Activated CD8-positive, alpha-beta memory T cell treated with anti-CD3 and anti-CD28 coated beads for 1 hour (primary cell): ENCODE measurements at places on chromosomes 6 and 20.

GRCh38 chr6:169454204-169454871 is 200.7 kb upstream of the THBS2 start:
- no peak for DNase-seq

DNA sequence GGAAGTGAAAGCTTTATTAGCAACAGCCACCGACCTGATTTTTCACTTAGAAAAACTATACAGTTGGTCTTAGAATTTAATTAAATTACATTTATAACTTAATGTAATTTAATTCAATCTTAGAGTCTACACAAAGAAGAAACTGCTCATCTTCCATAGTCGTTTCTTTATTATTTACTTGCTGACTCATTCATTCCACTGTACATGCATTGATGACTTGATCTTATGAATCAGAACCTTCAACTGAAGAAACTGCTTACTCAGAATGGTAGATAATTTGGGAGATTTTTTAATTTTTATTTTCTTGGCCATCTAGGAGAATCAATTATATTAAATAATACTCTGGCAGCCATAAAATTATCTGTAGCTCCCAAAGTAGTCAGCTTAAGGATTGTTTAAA is 1021.6 kb upstream of the FLRT3 start:
- no peak for DNase-seq

GRCh38 chr20:20373091-20373571 is 5.2 kb downstream of the INSM1 start:
- no peak for DNase-seq

DNA sequence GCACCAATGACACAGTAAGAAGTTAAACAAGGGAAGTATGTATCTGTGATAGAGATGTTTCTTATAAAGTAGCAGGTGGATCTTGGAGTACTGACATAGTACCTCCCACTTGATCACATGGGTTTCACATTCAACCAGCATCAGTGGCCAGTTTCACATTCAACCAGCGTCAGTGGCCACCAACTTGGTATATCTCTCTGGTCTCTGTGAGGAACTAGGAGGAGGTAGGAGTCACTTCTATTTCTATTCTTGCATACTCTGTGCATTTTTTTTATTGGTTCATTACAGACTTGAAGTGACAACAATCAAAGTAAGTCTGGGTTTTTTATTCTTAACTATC is 200.3 kb upstream of the SIM1 start:
- no peak for DNase-seq

GRCh38 chr6:119355157-119355556 is 5.6 kb upstream of the MAN1A1 start:
- DNase-seq: no peak

DNA sequence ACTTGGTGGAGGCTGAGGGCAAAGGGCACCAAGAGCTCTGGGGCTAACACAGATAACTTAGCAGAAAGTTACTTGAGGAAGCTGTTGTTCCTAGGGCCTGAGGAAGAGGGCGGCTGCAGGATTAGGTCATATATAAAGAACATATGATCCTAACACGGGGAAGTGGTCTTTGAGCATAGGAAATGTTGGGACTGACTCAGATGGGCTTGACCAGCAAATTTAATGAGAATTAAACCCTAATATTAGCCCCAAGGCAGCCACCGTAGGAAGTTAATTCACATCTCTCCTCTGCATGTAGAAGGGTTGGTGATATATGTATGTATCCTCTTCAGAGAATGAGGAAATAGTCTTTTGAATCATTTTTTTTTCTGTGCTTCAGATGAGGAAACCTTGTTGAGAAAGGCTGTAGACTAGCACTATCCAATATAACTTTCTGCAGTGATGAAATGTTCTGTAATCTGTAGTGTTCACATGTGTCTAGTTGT is 9.2 kb upstream of the ZBTB9 start:
- no peak for DNase-seq

DNA sequence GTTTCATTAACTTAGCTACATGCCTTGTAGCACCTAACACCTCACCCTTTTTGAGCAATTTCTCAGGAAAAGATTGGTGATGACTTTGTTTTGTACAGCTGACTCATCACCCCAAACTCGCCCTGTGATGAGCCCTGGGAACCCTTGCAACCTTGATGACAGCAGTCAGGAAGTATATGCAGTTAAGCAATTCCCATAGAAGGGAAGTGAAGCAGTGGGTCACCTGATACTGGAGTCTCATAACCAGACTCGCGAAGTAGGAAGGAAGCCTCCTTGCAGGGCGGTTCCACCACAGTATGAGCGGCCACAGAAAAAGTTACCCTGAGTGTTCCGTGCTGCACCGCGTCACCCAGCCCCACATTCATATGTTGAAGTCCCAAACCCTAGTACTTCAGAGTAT is 82.0 kb upstream of the EDN1 start:
- no peak for DNase-seq

GRCh38 chr6:54299542-54300269 is 8.5 kb upstream of the TINAG start:
- no peak for DNase-seq

DNA sequence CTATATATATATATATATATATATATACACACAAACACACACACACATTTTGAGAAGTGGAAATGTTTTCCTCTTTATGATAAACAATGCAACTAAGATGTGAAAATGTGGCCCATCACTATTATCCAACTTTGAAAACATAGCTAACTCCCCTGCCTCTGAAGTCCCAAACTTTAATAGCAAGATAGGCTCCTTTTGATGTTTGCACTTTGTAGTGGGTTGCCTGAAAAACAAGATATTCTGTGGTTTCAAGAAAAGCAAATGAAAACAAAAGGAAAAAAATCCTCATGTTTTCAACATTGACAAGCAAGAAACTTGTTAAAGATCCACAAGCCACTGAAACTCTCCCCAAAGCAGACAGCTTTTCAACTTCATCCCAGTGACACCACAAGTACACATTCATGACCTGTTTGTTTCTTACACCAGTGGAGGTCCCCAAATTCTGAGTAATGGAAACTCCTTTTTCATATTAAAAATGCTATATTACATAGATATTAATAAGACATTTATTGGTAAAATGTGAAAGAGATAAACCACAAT is 90.0 kb downstream of the IPCEF1 start:
- DNase-seq: no peak

DNA sequence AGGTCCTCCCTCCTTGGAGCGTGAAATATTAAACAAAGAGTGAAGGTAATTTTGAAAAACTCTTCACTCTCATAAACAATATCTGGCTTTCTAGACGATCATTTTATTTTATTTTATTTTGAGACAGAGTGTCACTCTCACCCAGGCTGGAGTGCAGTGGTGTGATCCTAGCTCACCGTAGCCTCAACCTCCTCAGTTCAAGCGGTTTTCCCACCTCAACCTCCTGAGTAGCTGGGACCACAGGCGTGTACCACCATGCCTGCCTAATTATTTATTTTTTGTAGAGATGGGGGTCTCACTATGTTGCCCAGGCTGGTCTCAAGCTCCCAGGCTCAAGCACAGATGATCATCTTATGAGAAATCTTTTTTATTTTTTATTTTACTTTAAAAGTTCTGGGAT is 16.4 kb downstream of the ZNF831 start:
- DNase-seq: no peak

DNA sequence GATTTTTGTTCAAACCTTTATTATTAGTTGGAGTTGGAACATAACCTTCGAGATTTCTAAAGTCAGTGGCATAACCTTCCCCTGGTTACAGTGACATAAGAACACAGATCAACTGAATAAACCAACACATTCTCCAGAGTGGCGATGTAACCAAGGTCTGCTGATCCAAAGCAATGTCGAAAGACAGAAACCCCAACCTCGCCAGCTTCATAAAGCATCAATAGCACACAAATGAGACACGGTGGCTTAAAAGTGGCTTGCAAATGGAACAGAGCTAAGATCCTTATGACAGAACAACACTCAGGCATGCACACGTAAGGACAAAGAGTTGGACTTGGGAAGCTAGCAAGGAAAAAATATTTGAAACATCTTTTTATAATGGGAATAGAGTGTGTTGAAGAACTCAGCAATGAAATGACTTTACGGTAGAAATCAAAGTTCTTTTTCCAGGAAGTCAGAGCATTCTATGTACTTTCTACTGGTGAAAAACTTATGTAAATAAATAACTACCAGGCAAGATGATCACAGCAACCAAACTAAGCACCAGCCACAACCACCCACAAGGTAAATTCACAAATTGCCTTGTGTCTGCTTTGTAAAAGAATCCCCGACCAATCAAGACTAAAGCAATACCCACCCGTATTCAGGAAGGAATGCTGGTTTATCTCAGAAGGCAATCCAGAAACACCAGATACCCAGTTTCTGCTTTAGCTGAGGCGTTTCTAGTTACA is 61.0 kb upstream of the NHSL1 start:
- DNase-seq: no peak

GRCh38 chr6:35148167-35148741 is 7.1 kb upstream of the TCP11 start:
- no peak for DNase-seq

DNA sequence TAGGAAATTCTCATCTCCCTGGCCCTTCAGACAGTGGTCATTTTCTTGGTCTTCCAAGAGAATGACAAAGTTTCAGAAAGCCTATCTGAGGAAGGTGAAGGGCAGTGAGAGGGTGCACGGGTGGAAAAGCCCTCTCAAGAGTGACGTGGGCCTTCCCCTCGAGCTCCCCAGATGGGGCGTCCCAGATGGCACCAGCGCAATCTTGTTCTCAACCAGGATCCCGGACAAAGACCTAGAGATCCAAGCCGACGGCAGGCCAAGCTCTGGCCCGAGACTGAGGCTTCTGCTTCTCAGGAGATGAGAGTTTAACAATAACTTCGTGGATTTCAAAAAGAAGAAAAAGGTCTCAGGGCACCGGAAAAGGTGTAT is 797 bp upstream of the ZNF133 start:
- no peak for DNase-seq

DNA sequence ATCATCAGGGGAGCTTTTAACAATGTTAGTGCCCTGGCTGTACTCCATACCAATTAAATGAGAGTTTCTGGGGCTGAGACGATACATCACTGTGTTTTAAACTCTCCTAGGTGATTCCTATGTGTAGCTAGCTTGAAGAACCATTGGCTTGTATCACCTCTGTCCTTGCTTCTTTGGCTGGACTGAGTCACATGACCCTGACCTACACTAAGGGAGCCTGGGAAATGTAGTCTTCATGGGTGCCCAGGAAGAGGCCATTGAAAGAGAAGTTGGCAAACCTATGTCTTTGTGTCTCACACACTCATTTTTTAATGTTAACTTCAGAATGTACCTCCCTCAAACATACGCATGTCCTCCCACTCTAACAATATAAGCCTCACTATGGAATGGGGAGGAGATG is 506.6 kb downstream of the DHX35 start:
- DNase-seq: no peak

- DNase-seq: no peak
Measured at GRCh38 chr6:143236151-143236798, 175.6 kb downstream of the AIG1 start.

- peak; percentile 45 for DNase-seq
Measured at GRCh38 chr6:26304797-26305640, 60.0 kb upstream of the BTN3A2 start.

- DNase-seq: no peak
Measured at GRCh38 chr20:61804752-61805295, 260.9 kb downstream of the TAF4 start.

GRCh38 chr20:1199212-1199873 is 3.9 kb upstream of the C20orf202 start:
- DNase-seq: no peak

DNA sequence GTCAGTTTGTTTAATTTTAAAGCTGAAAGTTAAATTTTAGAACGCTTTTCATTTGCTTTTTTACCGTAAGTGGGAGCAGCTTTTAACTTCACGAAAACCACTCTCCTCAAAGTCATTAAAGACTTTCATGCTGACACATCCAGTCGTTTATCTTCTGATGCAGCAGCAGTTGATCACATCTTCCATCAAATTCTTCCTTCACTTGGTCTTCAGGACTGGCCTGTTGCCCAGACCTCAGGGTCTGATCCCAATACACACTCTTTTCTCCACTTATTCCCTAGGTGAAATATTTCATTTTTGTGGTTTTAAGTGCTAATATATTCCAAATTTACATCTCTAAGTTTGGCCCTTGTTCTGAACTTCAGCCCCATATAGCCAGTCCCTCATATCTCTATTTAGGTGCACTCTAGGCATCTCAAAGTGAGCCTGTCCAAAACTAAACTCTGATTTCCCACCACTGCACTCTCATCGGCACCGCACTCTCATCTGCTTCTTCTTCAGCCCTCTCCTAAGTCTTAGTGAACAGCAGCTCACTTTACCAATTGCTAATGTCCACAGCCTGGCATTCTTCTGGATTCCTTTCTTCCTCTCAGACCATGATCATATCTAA is 20.4 kb downstream of the AFDN start:
- DNase-seq: no peak

- no peak for DNase-seq
Measured at GRCh38 chr20:57882451-57883161, 172.8 kb upstream of the PMEPA1 start.

- no peak for DNase-seq
Measured at GRCh38 chr6:148873868-148874267, 127.0 kb downstream of the UST start.

- DNase-seq: peak; percentile 48
Measured at GRCh38 chr6:7238900-7239589, 74.0 kb downstream of the SSR1 start.

- DNase-seq: no peak
Measured at GRCh38 chr6:157162766-157163433, 160.4 kb downstream of the TMEM242 start.

DNA sequence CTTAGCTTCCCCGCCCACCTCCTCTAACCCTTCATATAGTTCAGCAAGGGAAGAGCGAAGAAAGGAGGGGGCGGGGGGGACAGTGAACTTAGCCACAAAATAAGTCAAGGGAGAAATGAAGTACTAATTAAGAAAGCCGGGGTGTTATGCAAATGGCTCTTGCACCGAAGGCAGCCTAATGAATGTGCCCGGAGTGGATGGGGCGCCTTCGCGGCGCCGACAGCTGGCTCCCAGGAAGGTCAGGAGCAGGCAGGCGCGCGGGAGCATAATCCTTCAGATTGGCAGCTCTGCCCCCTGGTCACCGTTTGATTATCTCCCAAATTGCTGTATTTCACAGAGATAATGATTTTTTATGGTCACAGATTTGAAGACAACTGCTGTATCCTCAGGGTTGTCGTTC is 395.1 kb downstream of the TFAP2B start:
- DNase-seq: no peak

- no peak for DNase-seq
Measured at GRCh38 chr20:7392542-7393206, 547.6 kb downstream of the HAO1 start.

GRCh38 chr6:167552961-167553735 is 228.3 kb downstream of the TTLL2 start:
- DNase-seq: no peak
